ENCODE measurements at places on chromosomes 2 and 18.
A peak's percentile ranks its signal among the peaks of the same experiment; 100 is the strongest.

DNA sequence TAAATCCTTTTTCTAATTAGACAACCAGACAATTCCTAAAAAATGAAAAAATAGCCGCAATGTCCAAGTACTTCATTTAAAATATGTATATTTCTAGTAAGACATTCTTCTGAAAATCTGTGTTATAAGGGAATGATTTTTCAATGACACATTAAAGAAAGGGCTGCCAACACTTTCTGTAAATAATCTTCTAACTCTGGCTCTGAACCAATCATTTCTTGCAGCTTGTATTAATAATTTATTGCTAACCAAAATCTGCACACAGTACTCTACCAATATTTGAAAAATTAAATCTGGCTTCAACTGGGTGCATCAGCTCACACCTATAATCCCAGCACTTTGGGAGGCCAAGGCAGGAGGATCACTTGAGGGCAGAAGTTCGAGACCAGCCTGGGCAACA lies 8.3 kb downstream of the NFU1 start:
- DNase-seq = no peak

GRCh38 chr18:28961669-28962228 lies 784.8 kb upstream of the CDH2 start:
- DNase-seq = peak; percentile 64

DNA sequence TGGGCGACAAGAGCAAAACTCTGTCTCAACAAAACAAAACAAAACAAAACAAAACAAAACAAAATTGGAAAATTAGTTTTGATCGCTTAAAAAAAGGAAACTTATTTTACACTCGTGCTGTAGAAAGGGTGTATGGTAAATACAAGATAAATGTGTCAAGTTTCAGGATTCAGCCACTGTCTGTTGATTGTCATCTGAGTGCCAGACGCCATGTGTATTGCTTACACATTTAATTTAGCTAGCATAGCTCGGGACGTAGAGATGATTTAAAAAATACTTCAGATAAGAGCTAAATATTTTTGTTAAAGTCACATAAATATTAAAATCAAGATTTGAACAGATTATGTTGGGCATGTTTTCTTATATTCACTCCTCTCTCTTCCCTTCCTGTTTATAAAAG lies 568.1 kb upstream of the ZNF804A start:
- DNase-seq = no peak

- DNase-seq = no peak
Observed at GRCh38 chr2:214542866-214543265, 132.0 kb downstream of the VWC2L start.

DNA sequence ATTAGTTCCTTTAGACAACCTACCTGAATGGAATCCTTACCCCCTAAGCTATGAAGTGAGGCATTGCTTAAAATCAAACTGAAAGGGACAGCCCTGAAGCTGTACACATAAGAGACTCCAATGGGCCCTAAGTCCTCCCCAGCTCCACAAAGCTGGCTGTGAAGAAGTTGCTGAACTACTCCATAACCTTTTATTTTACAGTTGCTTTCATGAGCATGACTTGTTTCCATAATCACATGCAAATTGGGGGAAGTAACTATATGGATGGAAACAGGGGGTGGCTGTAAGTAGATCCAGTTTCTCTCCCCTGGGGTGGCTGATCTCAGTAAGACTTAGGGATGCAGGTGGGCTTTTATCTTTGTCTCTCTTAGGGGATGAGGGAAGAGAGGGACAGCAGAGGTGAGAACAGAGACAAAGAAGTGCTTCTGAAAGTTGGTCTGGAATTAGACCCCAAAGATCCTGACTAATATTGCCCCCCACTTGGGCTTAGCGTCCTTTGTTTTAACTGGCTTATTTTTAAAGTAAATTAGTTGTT lies 5.5 kb downstream of the FZD5 start:
- DNase-seq = no peak

- DNase-seq = no peak
Observed at GRCh38 chr2:33210626-33211025, 263.9 kb downstream of the LTBP1 start.

DNA sequence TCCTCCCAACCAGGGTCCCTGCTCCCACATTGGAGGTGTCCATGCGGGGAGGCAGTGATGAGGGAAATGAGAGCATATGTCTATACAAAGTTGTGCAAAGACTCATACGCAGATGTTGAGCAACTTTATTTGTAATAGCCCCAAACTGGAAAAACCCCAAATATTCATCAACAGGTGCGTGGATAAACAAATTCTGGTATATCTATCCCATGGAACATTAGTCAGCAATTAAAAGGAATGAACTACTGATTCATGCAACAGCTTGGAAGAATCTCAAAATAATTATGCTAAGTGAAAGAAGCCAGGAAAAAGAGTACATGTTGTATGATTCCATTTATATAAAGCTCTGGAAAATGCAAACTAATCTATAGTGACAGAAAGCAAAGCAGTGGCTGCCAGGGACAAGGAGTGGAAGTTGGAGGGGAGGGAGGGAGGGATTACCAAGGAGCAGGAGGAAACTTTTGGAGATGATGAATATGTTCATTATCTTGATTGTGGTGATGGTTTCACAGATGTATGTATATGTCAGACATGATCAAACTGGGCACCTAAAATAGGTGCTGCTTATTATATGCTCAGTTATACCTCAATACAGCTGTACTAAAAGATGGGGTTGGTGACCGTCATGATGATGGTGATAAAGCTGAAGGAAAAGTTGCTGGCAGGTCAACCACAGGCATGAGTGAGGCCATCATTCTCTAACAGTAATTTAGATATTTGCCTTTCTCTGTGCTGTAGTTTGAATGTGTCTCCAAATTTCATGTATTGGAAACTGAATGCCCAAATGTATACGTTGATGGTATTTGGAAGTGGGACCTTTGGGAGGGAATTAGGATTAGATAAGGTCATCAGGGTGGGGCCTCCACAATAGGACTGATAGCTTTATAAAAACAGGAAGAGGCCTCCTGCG lies 270.9 kb downstream of the CYP26B1 start:
- DNase-seq = no peak
